NCI-H1436 treated with DMSO at 0.1 percent for 48 hours (cell line): ENCODE measurements at places on chromosomes 5 and 9.

- no peak for DNase-seq
Measured at GRCh38 chr9:91589101-91589553, 165.5 kb upstream of the NFIL3 start.

DNA sequence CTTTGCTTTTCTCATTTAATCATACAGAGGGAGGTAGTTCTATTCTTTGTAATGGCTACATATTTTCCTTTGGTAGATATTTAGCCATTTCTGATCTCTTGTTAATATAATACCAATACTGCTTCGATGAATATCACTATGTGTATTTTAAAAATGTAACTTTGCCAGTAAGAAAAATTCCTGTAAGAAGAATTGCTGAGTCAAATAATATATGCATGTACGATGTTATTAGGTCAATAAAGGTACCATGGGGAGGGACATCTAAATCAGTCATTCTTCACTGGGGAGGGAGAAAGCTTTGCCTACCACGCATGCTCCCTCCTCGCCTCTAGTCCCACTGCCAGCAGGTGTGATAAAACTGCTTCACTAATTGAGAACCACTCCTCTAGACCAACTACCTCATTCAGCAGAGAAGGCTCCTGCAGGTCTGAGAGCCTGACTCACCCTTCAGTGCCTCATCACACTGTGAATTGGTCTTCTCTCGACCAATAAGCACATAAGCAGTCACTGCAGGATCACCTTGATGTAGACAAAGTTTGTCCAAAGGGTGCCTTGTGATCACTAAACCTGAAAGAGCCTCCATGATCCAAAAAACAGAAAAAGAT, 56.1 kb upstream of the TBCA start:
- DNase-seq: no peak

- DNase-seq: no peak
Measured at GRCh38 chr5:179362355-179362754, 17.1 kb upstream of the ADAMTS2 start.

GRCh38 chr9:90929626-90930025, 128.0 kb downstream of the SYK start:
- DNase-seq: no peak

GRCh38 chr9:76803083-76803482, 38.8 kb downstream of the PCA3 start:
- no peak for DNase-seq

GRCh38 chr5:10868956-10869355, 107.9 kb upstream of the DAP start:
- DNase-seq: no peak

DNA sequence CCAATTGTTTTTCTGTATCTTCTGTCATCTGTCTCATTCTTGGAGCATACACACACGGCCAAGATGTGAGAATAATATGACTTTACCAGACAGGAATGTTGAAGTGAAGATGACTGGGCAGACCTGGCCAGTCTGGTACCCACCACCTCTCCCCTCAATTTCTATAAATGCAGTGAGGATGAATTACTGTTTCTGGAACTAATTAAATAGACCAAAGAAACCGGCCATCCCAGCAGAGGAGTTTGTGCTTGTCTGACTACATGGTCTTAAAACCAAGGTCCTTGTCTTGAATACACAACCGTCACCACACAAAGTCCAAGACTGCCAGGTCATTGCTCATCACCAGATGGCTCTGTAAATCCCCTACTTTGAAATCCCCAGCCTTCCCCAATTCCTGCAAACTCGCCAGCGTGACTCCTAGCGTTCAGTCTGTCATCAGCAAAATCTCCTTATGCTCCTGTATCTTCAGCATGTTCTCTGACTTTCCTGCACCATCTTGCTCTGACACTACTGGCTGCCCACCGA, 147.2 kb downstream of the PDE4D start:
- no peak for DNase-seq

DNA sequence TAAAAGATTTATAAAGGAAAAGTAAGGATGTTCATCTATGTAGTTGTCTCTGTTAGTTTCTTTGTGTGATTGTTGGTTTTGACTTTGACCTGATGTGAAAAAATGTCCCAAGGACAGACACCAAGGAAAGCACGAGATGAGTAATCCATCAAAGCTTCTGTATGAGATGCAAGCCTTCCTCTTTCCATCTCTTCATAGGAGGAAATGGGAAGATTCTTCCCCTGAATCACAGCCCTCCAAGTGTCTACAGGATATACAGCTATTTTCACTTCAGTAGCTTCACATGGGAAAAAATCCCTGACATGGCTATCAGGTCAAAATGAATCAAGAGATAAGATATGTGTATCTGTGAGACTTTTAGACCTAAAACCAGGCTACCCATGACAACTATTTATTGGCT, 29.0 kb upstream of the CEMIP2 start:
- no peak for DNase-seq

- no peak for DNase-seq
Measured at GRCh38 chr5:62326702-62327101, 20.7 kb downstream of the KIF2A start.
